ENCODE measurements at places on chromosomes 2 and 18. TPM values are rescaled to one million over a fixed set of nuclear protein-coding genes. Genes with fewer than 3 reads are reported as not detected.

Gene UGT1A5
- total RNA-seq, result not detected

DNA sequence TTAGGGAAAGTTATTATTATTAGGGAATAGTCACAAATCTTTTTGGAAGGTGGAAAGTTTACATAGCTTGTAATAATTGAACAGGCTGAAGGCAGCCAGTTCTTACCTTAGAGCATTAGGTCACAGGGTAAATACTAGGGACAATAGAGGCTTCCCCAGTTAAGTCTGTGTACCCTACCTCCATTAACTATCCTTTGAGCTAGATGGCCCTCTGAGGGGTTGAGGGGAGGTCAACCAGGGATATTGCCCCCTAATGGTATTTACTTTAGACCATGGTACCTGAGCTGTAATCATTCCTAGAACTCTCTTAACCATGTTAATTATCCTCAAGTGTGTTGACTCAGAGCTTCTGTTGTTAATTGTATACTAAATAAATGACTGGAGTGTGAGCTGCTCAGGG lies 120.5 kb upstream of the SCN7A start:
- DNase-seq, result no peak

Gene DLX2
- total RNA-seq, result not detected

DNA sequence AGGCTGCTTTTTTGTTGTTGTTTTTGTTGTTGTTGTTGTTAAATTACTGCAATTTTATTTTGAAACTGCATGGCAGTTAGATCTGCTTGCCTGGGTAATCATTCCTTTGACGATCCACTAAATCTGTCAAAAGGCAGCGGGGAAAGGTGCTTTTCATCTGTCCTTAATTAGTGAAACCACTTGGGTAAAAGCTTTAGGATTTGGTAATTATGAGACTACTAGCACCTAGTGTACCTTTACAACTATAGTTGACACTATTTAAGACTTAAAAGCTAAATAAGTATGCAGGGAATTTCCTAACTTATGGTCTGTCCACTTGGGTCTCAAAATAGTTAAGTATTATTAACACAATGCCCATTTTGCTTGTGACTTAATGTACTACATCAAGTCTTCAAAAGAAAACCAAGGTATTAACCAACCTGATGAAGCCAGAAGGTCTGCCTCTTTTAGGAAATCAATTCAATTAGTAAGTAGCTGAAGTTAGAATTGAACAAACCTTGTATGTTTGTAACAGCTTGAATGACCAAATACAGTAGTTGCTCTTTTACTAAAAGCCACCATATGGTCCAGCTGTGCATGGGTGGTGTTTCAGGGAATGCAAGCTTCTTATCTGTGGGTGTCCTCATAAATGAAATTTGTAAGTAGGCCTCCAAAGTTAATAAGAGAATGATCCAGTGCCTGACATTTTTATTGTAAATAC lies 44.8 kb downstream of the NAB1 start:
- no peak for DNase-seq

Gene KIF3C
- 6.0 TPM for total RNA-seq

DNA sequence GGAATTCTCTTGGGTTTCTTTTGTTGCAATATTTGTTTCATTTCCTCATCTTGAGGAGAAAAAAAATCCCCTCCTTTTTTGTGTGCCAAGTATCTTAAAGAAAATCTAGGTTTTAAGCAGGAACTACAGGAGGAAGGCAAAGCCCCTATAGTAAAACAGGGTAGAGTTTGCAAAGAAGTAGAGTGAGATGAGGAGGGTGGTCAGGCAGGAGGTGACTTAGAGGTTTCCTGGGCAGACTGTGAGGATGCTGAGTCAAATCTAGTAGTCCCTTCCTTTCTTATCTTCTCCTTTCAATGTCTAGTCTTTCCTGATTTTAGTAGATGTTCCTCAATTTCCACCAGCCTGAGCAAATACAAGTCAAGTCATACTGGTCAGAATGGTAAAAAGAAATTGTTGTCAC lies 222.5 kb downstream of the PMAIP1 start:
- no peak for DNase-seq

DNA sequence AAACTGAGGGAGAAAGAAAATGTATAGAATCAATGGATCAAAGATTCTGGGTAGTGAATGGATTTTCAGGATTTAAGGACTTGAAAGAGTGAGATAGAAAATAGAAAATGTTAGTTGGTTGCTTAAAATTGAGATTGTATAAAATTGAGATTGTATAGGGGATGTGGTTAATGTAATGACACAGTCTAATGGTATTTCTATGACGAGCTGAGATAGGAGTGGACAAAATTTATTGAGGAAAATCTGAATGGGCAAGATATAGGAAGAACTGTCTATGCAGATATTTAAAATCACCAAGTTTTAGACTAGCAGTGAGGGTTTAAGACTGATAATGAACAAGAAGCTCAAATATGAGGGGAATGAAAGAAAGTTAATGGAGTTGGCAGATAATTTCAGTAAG lies 406.6 kb downstream of the NYAP2 start:
- DNase-seq, result no peak

DNA sequence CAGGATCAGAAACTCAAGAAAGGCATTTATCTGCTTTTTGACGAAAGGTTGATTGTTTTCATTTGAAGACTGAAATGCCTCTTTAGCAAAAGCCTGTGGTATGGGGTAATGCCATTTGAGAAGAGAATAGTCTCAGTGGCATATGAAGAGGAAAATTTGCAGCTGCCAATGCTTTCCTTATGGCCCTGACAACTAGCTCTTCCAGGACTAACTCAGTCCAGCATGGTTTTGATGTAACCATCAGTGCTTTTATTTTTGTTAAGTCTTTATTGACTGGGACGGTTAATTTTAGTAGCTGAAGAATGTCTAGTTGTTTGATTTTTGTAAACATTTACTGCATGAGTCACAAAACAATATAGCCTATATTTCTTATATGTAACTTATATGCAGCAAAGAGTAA lies 158.4 kb downstream of the LNPK start:
- DNase-seq, result no peak

Gene PLB1
- 0.58 TPM for total RNA-seq

GRCh38 chr2:86274265-86274917 lies 63.0 kb downstream of the REEP1 start:
- no peak for DNase-seq

Gene TDRD15
- total RNA-seq, result not detected

- no peak for DNase-seq
Observed at GRCh38 chr2:80199504-80199903, 105.0 kb downstream of the LRRTM1 start.

Gene AP1S3
- 1.7 TPM for total RNA-seq

GRCh38 chr2:23595601-23596251 lies 210.7 kb downstream of the KLHL29 start:
- DNase-seq, result no peak

DNA sequence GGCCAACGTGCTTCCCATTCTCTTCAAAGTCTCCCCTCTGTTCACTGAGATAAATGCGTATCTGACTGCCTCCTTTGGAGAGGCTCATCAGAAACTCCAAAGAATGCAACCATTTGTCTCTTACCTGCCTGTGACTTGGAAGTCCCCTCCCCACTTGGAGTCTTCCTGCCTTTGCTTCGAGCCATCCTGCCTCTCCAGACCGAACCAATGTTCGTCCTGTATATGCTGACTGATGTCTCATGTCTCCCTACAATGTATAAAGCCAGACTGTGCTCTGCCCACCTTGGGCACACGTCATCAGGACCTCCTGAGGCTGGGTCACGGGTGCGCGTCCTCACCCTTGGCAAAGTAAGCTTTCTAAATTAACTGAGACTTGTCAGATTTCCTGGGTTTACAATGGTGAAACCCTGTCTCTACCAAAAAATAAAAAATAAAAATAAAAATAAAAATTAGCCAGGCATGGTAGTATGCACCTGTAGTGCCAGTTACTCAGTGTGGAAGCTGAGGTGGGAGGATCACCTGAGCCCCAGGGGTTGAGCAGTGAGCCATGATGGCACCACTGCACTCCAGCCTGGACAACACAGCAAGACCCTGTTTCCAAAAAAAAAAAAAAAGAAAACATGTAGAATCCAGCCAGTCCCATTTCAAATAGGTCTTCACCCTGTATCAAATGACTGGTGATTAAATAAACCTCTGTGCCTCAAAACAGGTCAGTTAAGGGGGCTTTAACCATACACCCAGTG lies 29.0 kb downstream of the HDLBP start:
- DNase-seq, result no peak

Gene MC5R
- total RNA-seq, result not detected

GRCh38 chr2:158575051-158575635 lies 118.4 kb downstream of the PKP4 start:
- DNase-seq, result no peak

Gene PARD6G
- 0.70 TPM for total RNA-seq

DNA sequence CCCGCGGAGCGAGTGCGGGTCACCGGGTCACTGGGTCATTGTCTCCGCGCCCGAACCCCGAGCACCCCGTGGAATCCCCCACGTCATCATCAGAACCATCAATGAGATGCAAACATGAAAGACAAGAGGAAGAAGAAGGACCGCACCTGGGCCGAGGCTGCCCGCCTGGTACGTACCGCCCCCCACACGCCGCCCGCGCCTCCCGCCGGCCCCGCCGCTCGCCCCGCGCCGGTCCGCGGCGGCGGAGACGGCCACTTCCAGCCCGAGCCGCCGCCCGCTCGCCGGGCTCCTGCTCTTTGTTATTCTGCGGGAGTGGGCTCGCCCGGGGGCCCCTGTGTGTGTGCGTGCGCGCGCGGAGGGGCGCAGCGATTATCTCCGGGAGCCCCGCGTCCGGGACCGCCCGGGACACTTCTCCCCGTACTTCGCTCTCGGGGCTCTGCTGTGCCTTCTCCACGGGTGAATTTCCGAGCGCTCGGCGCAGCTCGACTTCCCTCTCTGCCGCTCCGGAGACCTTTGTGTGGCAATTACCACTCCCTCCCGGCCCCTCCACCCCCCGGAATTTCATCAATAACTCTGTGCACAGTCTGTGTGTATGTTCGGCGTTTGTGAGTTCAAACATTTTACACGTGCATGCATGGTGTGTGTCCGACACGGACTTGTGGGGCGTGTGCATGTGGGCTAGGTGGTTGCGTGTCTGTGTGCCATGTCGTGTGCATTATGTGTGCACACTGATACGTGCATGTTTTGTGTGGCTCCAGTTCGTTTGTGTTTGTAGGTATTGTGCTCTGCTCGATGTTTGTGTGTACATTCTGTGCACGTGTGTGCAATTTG lies 714 bp downstream of the ASXL3 start:
- DNase-seq, result no peak

GRCh38 chr2:39696101-39696553 lies 30.4 kb downstream of the TMEM178A start:
- DNase-seq, result no peak

DNA sequence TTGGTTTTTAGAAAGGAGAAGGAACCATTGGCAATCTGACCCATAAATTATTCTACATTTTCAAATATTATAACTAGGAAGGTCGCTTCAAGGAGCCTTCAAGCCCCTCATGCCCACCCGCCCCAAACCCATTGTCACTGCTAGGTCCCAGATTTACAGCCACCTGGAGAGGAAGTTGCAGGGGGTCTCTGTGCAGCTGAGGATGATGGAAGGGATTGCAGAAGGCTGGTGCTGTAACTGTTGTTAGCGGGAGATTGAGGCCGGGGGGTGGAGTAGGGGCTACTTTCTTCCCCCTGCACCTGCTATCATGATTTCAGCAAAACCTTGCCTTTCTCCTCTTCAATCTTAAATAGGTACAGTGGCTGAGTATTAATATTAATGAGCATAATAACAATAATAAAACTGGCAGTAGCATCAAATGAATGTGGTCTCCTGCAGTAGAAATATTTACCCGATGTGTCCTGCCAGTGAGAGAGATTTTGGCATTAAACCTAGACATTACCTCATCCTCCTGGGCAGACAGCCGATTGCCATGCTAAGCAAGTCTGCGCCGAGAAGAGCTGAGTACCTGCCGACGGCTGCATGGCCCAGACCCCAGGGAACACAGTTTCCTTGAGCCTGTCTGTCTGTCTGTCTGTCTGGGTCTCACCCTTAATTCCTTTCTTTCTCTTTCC lies 225.4 kb downstream of the FAM210A start:
- DNase-seq, result no peak

DNA sequence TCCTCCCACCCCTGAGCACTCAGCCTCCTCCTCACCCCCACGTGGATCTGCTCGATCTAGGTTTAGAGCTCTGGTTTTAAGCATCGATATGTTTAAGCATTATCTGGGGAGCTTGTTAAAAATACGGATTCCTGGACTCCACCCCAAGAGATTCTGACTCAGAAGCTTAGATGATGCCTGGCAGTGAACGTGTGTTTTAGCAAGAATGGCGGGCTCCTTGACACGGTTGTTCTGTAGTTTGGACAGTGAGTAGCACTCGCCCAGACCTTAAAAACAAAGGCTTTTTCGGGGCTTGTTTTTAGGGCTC lies 47.3 kb downstream of the LDLRAD4 start:
- no peak for DNase-seq

Gene MC4R
- not detected for total RNA-seq

DNA sequence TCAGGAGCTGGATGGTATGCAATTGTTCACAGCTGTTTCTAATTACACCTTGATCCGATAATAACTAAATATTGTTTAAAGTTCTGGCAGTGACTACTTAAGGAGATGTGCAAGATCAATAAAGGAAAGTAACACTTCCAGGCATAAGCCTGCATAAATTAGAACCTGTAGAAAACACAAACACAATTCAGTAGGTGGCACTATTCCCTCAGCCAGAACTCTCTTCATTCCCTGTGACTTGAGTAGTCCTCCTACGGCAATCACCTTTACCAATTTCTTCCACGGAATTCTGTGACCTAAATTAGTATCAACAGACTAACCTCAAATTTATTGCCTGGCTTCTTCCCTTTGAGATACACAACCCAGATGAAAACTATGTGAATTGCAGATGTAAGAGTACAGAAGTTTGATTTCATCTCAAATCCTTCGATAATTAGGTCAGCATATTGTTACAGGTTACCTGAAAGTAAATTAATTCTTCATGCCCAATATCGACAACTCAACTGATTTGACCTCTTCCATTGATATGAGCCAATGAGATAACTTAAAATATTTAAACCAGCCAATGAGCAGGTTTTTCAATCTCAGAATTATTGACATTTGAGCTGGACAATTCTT lies 137.8 kb downstream of the PID1 start:
- no peak for DNase-seq

DNA sequence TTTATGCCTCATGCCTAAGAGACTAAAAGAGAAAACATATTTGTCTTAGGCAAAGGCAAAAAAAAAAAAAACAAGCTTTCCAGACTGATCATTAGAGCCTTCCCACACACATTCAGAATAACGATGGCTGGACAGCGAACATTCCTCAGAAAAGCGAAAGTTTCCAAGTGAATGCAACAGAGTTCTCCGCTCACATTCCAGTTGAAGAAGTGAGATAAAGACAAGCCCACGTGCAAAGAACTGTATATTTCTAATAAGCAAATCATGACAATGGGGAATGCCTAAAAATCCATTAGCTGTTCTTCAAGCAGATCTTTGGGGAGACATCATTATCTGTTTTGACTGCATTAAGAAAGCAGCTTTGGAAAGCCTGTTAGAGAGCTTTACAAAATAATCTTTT lies 347.9 kb downstream of the METTL4 start:
- no peak for DNase-seq

GRCh38 chr2:60391649-60392375 lies 161.6 kb downstream of the BCL11A start:
- DNase-seq, result no peak

GRCh38 chr2:128794285-128794684 lies 475.6 kb upstream of the HS6ST1 start:
- DNase-seq, result no peak

- no peak for DNase-seq
Observed at GRCh38 chr2:71372042-71372441, 40.5 kb downstream of the ZNF638 start.

Gene VWC2L
- not detected for total RNA-seq

Measured in T-cell (primary cell).